ENCODE measurements at places on chromosomes 13 and 19.

- DNase-seq: no peak
Observed at GRCh38 chr19:13002166-13002898, 7.1 kb downstream of the NFIX start.

DNA sequence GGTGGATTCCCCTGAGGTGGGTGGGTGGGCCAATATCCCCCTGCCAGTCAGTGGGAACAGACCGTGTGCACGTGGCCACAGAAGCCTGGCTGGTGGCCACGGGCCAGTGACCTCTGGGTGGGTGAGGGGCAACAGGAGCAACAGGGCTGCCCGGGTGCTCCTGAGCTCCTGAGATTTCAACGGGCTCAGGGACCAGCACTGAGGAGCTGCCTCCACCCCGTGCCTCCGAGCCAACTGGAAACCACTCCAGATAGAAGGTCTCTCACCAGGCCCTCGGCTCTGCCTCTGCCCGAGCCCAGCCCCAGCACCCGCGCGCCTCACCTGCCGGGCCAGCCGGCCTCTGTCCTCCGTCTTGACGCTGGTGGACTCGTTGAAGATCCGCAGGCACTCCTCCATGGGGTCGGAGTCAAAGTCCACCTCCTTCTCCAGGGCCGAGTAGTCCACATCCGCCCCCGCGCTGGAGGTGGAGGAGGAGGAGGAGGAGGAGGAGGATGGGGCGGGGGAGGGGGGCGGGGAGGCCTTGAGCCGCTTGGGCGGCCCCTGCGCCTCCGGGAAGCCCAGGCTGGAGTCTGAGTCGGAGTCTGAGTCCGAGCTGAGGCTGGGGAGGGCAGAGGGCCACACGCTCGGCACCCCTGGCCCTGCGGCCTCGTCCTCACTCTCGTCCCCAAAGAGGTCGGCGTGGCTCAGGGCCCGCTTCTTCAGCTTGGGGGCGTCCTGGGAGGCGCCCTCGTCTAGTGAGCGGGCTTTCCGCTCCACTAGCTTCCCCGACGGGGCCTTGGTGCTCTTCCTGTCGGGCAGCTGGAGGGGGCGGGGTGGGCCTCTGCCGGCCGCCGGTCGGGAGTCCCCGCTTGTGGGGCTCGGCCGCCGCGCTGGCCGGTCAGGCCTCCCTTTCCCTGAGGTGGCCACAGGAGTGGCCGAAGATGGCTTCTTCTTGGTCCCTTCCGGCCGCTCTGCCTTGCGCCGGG lies 14.8 kb upstream of the ATP8B3 start:
- no peak for DNase-seq

DNA sequence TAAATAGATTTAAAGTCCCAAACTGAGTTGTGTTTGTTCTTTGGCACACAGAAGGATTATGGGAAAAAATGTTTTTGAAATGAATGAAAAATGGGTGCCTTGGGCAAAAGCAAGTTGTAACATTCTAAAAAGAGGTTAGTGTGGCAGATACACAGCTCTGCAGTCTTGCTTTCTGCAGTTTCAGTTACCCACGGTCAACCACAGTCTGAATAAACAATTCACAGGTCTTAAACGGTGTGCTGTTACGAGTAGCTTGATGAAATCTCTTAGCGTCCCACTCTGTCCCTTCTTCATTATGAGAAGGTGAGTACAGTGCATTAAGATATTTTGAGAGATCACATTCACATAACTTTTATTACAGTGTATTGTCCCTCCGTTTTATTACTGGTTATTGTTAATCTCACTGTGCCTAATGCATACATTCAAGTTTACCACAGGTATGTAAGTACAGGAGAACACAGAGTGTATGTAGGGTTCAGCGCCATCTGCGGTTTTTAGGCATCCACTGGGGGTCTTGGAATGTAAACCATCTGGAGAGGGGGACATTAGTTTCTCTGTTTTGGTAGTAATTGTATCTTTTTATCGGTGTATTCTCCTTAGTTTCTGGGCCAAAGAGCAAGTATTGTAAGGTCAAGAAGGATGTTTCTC lies 8.1 kb downstream of the FARP1 start:
- DNase-seq: no peak

GRCh38 chr13:22040810-22041364 lies 370.0 kb downstream of the FGF9 start:
- no peak for DNase-seq

DNA sequence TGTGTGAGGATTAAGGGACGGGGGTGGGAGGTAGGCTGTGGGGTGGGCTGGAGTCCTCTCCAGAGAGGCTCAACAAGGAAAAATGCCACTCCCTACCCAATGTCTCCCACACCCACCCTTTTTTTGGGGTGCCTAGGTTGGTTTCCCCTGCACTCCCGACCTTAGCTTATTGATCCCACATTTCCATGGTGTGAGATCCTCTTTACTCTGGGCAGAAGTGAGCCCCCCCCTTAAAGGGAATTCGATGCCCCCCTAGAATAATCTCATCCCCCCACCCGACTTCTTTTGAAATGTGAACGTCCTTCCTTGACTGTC lies 5.5 kb downstream of the FOSB start:
- no peak for DNase-seq

DNA sequence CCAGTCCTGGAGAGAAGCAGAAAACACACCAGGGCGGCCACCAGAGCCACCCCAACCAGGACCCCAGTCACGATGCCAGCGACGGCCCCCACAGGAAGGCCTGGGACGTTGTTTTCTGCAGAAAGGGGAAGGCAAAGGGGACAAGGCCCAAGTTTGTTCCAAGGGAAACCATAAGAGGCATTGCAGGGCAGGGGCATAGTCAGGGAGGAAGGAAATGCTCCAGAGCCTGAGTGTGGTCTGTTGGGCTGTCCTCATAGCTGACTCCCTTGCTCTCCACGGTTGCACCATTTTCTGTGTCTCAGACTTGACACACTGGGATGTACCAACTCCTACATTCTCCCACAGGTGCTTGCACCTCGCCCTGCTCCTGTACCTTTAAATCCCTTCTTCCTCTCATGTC lies 5.2 kb downstream of the CEACAM4 start:
- no peak for DNase-seq

GRCh38 chr13:28043224-28043623 lies 54.7 kb upstream of the URAD start:
- no peak for DNase-seq

GRCh38 chr19:13633109-13633508 lies 126.8 kb upstream of the CACNA1A start:
- no peak for DNase-seq

DNA sequence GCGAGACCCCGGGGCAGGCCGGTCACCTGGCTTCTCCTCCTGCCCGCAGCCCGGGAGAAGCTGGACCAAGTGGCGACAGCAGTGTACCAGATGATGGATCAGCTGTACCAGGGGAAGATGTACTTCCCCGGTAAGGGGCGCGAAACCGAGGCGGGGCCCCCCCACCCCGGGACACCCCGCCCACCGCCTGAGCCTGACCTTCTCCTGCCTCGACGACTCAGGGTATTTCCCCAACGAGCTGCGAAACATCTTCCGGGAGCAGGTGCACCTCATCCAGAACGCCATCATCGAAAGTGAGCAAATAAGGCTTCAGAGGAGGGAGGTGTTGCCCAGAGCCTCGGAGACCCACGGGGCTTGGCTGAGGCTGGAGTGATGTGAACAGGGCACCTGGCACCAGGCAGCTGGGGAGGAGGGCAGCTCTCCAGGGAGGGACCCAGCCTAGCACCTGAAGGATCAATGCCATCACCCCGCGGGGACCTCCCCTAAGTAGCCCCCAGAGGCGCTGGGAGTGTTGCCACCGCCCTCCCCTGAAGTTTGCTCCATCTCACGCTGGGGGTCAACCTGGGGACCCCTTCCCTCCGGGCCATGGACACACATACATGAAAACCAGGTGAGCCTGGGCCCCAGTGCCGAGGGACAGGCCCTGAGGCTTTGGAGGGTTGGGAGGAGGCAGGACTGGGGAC lies 629 bp downstream of the IZUMO4 start:
- DNase-seq: no peak

GRCh38 chr19:20325151-20325550 lies 158.1 kb downstream of the ZNF486 start:
- no peak for DNase-seq

GRCh38 chr19:17943274-17944221 lies 10.7 kb downstream of the CCDC124 start:
- no peak for DNase-seq

DNA sequence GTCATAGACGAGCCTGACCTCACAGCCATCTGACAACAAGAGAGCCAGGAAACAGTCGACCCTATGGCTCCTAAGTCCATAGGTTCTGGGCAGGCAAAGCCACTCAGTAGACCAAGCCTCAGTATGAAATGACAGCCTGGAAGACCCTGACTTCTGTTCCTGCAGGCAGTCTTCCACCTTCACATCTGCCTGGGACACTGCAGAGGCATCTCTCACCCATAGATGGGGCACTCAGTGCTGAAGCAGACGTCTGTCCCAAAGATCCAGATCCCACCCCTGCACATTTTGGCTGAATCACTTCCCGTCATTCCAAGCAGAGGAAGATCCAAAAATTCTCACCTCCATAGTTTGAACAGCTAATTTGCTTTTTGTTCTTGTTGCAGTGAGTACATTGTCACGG lies 139.3 kb upstream of the ZNF507 start:
- DNase-seq: no peak

DNA sequence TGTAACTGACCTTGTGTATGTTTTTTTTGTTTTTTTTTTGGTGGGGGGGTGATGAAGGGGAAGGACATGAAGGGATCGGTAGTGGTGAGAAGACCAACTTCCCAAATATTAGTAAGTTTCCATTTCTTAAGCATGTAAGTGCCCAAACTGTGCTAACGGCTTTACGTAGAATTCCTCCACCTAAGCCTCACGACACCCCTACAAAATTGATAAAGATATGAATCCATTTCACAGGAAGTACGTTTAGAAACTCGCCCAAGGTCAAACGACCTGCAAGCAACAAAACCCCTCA lies 649 bp downstream of the UQCRFS1 start:
- no peak for DNase-seq

DNA sequence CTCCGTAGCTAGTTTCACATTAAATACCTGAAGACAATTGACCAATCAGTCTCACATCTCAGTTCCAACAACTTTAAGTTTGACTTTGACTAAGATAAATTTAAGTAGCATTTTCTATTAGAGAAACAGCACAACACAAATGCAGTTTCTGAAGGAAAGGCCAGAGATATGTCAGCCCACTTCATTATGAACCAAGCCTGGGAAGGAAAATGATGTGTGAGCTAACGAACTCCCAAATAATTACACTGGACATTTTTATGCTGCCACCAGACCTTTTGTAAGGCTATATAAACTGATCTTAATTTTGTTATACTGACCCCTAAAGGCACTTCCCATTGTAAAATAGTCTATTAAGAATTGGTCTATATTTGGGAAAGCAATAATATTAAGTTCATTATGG lies 57.9 kb upstream of the DACH1 start:
- no peak for DNase-seq

DNA sequence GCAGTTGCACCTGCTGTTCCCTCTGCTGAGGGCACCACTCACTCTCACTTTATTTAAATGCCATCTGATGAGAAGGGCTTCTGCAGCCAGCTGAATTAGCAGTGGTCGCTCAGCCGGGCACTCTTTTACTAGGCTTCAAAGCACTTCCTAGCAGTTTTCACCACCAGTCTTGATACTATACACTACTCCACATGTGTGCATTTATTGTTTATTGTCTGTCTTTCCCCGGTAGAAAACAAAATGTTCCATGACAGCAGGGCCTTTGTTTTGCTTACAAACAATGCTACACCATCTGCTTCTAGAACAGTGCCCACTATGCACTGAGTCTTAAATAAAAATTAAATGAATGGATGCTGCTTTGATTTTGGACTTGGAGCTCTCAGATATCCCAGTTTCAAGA lies 404.9 kb downstream of the FGF14 start:
- DNase-seq: no peak

- DNase-seq: no peak
Observed at GRCh38 chr13:91660076-91660415, 261.6 kb downstream of the GPC5 start.

- DNase-seq: peak; percentile 95
Observed at GRCh38 chr19:39405958-39406655, 540 bp upstream of the ZFP36 start.

DNA sequence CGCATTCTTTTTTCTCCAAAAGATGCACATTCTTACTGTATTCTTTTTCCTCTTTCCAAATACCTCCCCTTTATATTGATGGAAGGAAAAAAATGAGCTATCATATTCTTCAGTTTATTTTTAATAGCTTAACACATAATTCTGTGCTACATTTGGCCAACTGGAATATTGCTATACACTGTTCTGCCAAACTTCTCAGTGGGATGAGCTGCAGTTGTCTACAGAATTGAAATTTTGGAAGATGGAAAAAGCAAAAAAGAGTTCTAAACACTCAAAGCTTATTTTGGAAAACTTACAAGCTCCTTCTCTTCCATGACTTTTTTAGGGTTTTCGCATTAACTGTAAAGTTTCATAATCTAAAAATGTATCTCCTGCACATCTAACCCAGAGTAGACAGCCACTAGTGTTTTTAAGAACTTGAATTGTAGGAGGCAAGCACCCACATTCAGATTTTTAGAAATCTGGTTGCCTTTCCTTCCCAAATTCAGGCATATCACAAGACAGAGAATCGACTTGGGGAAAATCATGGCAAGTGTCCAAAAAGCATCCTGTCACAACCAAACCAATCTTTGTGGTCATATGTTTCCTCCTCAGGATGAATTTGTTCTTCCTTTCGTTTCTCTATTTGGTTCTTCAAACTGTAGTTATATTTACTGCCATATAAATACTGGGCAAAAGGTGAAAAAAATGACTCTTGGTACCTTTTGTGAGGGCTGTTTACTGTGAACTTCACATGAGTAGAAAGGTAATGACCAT lies 111.4 kb upstream of the FRY start:
- DNase-seq: no peak

GRCh38 chr13:41193919-41194824 lies at the start of gene KBTBD7:
TSS of gene KBTBD7 (minus strand) at chr13:41194569. CDS start at chr13:41194257, 312 bp downstream.
- DNase-seq: peak; percentile 84

DNA sequence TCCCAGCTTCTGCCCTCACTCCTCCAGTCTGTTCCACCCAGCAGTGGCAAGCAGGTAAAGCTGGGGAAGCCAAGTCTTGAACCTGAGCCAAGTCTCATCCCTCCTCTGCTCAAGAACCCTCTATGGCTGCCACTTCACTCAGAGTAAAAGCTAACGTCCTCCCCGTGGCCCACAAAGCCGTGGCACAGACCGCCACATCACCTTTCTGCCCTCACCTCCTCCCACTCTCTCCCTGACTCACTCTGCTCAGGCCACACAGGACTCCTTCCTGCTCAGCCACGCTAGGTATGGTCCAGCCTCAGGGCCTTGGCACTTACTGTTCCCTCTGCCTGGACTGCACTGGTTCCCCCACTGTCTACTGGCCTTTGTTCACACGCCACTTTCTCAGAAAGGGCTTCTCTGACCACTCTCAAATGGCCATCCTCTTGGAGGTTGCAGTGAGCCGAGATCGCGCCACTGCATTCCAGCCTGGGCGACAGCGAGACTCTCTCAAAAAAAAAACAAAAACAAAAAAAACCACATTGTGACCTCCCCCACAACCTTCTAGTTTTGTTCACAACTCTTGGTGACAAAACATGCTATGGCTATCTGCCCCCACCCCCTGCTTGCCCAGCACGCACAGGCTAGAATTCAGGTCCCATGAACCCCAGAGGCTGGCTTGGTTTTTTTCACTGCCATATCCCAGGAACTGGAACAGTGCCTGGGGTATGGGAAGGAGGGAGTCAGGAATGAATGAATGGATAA lies 15.8 kb downstream of the NDUFB7 start:
- no peak for DNase-seq

GRCh38 chr19:3359015-3359918 lies 7.1 kb upstream of the NFIC start:
- DNase-seq: peak; percentile 62

GRCh38 chr13:113785051-113786010 lies 26.3 kb downstream of the TMEM255B start:
- no peak for DNase-seq

All from naive thymus-derived CD4-positive, alpha-beta T cell (primary cell).